ENCODE measurements at places on chromosomes 6 and 20.
A peak's percentile ranks its signal among the peaks of the same experiment; 100 is the strongest.

DNA sequence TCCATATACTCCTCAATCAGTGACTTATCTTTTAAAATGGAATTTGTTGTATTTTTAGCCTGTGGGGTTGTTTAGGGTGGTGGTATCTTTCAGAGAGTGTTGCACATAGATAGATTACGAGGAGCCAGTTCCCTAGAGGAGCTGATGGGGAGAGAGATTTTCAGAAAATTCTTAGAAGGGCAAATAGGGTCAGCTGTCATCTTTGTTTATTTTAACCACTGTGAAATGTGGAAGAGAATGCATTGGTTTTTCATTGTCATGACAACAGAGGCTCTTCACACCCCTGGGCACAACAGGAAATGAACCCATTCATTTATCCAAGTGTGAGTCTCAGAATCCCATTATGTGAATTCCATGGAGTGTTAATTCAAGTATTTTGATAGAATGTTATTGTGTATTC, 188.4 kb downstream of the JARID2 start:
- H3K27me3 ChIP-seq = no peaks in the 10 kb centered on the region
- no peak for DNase-seq
- H3K4me1 ChIP-seq = peaks cover 78% of the 10 kb centered on the region
- peak overlapping the region; percentile 57 for H3K27ac ChIP-seq
- H3K4me3 ChIP-seq = peak overlapping the region; percentile 29

- no peak for DNase-seq
- no peak overlapping the region for H3K27ac ChIP-seq
- H3K4me1 ChIP-seq = peaks cover 42% of the 10 kb centered on the region
- peaks cover 3% of the 10 kb centered on the region for H3K36me3 ChIP-seq
- H3K4me3 ChIP-seq = no peak overlapping the region
- H3K27me3 ChIP-seq = no peaks in the 10 kb centered on the region
Observed at GRCh38 chr6:37862992-37863391, 43.5 kb downstream of the ZFAND3 start.

GRCh38 chr6:25449774-25450173, 170.6 kb downstream of the CARMIL1 start:
- H3K36me3 ChIP-seq = no peaks in the 10 kb centered on the region
- H3K27ac ChIP-seq = no peak overlapping the region
- H3K4me3 ChIP-seq = no peak overlapping the region
- no peak for DNase-seq

GRCh38 chr6:157273756-157274470, 49.4 kb downstream of the TMEM242 start:
- H3K36me3 ChIP-seq = peaks cover 19% of the 10 kb centered on the region
- peak overlapping the region; percentile 95 for H3K4me3 ChIP-seq
- no peaks in the 10 kb centered on the region for H3K27me3 ChIP-seq
- peaks cover 6% of the 10 kb centered on the region for H3K4me1 ChIP-seq
- DNase-seq = peak; percentile 57

GRCh38 chr20:54980103-54980960, 504.9 kb downstream of the DOK5 start:
- H3K27ac ChIP-seq = no peak overlapping the region
- no peaks in the 10 kb centered on the region for H3K36me3 ChIP-seq
- no peaks in the 10 kb centered on the region for H3K27me3 ChIP-seq

GRCh38 chr6:53326372-53327016, 22.3 kb downstream of the ELOVL5 start:
- no peaks in the 10 kb centered on the region for H3K27me3 ChIP-seq
- peak overlapping the region; percentile 78 for H3K27ac ChIP-seq
- H3K4me3 ChIP-seq = no peak overlapping the region
- DNase-seq = no peak

DNA sequence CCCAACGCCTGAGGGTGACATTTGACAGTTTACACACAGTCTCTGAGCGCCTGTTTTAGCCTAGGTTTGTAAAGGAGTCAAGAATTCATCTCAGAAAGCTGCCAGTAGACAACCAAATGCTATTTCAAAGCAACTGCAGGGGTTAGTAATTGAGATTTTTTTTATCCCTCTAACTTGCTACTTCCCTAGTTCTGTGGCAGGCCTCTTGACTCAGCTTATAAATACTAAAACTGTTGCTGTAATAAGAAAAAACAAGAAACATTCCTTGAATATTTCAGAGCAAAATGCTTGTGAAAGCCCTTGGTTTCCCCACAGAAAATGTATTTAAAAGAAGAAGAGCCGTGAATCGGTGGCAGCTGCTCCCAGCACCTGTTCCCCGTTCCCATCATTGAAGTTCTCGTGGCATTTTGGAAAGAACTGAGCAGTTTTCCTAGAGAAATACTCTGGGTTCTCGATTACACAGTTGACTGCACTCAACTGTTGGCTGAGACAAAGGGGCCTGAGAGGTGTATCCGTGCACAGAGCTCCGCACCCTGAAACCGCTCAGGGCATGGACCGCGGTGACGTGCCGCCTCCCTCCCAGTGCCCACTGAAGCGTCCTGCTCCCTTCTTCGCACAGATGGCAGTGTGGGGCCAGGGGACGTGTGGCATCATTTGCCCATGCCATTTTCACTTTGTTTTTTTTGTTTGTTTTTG, 20.9 kb downstream of the DLL1 start:
- peaks cover 17% of the 10 kb centered on the region for H3K4me1 ChIP-seq
- H3K27ac ChIP-seq = no peak overlapping the region
- no peak overlapping the region for H3K4me3 ChIP-seq
- DNase-seq = no peak

DNA sequence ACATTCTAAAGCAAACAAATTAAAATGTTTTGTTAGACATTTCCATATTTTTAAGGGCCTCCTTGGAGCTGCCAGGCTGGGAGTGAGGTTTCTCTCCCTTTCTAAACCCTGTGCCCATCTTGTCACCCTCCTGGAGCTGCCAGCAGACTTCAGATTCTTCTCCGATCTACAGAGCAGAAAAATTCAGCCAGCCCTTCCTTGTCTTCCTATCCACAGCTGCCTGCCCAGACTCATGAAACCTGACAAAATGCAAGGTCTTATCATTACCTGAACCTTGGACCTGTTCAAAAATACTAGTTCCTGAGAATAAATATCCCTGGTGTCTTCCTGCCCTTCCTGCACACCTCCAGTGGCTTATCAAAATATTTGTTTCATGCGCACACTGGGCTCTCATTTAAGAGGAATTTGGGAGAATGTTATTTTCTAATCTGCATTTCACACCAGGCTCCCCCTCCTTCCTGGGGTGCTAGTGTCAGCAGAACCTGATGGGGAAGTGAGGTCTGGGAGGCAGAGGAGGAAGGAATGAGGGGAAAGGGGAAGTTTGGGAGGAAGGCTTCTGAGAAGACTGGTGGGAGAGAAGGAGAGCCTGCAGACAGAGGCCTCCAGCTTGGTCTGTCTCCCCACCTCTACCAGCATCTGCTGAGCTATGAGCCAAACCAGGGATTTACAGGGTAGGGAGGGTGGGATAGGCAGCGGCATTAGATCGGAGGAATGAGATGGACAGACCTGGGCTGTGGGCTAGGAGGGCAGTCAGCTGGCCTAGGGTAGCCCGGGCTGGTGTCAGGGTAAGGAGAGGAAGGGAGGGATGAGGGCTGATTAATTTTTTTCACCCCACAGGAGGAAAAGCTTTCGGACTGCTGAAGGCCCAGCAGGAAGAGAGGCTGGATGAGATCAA, at the start of gene AIF1:
Gene AIF1 (plus strand): TSS at position 551 of the 895 bp plus-strand sequence. CDS start 96 bp downstream, at position 647.
- peak within 1 kb of the TSS; percentile 1 for H3K4me3 ChIP-seq
- H3K27ac ChIP-seq = peak within 1 kb of the TSS; percentile 35
- H3K4me1 ChIP-seq = peaks cover 3% of the 10 kb centered on the region
- no peak for DNase-seq

GRCh38 chr6:49551866-49552129, 1.3 kb downstream of the C6orf141 start:
- H3K27me3 ChIP-seq = peaks cover 21% of the 10 kb centered on the region
- no peaks in the 10 kb centered on the region for H3K36me3 ChIP-seq
- no peak overlapping the region for H3K27ac ChIP-seq
- H3K4me3 ChIP-seq = peak overlapping the region; percentile 74
- DNase-seq = no peak
- peaks cover 17% of the 10 kb centered on the region for H3K4me1 ChIP-seq

DNA sequence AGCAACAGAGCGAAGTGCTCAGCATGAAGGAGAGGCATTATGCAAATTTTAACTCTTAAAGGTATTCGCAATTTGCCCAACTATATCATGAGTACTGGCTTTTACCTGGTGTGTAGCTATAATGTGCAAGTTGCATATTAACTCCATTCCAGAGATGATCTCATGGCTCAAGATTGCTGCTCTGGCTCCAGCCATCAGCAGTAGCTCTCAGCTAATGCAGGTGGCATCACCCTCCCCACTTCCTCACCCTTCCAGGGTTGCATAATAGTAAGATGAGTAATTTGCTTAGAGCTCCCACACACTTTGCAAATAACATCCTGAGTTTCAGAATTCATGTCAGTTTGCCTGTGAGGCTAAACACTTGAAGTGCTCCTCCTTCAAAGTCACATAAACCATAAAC, 15.9 kb upstream of the PCSK2 start:
- no peaks in the 10 kb centered on the region for H3K36me3 ChIP-seq
- no peak overlapping the region for H3K4me3 ChIP-seq
- H3K27ac ChIP-seq = no peak overlapping the region
- DNase-seq = no peak
- H3K4me1 ChIP-seq = no peaks in the 10 kb centered on the region

GRCh38 chr20:59253779-59254319, 46.6 kb upstream of the EDN3 start:
- DNase-seq = peak; percentile 21
- H3K27me3 ChIP-seq = no peaks in the 10 kb centered on the region
- H3K36me3 ChIP-seq = peaks cover 30% of the 10 kb centered on the region
- peak overlapping the region; percentile 90 for H3K27ac ChIP-seq
- H3K4me3 ChIP-seq = peak overlapping the region; percentile 72
- H3K4me1 ChIP-seq = peaks cover 46% of the 10 kb centered on the region

DNA sequence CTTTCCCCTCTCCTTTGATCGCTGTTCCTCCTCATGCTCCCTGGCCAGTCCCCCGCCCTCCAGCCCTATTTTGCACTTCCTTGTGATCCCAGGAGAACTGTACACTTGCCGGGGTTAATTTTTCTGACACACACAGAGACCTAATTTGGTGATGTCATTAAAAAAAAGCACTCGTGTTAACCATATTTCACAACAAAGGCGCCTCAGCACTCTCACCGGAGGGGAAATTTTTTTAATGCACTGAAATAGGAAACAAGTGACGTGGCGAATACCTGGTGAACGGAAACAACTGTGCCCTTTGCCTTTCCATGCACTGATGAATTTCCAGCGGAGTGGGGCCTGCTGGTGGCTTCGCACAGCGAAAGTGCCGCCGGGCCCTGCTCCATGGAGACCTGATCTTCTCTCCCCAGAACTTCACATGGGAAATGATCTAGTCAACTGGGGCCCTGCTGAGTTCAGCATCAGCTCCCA, 53.9 kb upstream of the TAGAP start:
- peak; percentile 60 for DNase-seq
- peak overlapping the region; percentile 65 for H3K4me3 ChIP-seq
- no peaks in the 10 kb centered on the region for H3K27me3 ChIP-seq
- peak overlapping the region; percentile 92 for H3K27ac ChIP-seq

DNA sequence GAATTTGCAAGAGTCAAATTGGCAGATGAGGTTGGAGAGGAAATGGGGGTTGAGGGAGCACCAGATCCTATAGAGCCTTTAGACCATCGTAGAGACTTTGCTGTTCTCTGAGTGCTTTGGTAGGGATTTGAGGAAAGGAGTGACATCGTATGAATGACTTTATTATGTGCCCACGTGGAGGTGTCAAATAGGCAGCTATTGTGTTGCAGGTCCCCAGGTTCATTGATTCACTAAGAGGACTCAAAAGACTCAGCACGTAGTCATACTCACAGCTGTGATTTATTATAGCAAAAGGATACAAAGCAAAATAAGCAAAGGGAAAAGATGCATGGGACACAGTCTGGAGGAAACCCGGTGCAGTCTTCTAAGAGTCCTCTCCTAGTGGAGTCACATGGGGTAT, 2.2 kb downstream of the MTRES1 start:
- peak overlapping the region; percentile 92 for H3K4me3 ChIP-seq
- peak overlapping the region; percentile 95 for H3K27ac ChIP-seq
- H3K36me3 ChIP-seq = peaks cover 14% of the 10 kb centered on the region
- H3K27me3 ChIP-seq = no peaks in the 10 kb centered on the region
- peaks cover 36% of the 10 kb centered on the region for H3K4me1 ChIP-seq

DNA sequence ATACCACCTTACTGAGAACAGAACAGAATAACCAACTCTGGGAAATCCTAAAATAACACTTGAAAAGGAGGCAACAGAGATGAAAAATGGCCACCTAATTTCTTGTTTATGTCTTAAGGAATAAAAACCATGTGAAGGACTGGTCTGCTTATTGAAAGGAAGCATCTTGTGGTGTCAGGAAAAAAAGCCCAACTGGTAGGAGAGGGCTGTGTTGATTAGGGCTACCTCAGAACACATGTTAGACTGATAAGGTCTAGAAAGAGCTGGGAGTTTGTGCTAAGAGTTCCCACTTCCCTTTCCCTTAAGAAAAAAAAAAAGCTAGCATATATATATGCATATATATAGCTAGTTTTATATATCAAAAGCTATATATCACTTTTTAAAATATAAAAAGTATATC, 425.3 kb upstream of the BTBD3 start:
- no peaks in the 10 kb centered on the region for H3K36me3 ChIP-seq
- no peak overlapping the region for H3K4me3 ChIP-seq
- no peak overlapping the region for H3K27ac ChIP-seq
- H3K4me1 ChIP-seq = no peaks in the 10 kb centered on the region

DNA sequence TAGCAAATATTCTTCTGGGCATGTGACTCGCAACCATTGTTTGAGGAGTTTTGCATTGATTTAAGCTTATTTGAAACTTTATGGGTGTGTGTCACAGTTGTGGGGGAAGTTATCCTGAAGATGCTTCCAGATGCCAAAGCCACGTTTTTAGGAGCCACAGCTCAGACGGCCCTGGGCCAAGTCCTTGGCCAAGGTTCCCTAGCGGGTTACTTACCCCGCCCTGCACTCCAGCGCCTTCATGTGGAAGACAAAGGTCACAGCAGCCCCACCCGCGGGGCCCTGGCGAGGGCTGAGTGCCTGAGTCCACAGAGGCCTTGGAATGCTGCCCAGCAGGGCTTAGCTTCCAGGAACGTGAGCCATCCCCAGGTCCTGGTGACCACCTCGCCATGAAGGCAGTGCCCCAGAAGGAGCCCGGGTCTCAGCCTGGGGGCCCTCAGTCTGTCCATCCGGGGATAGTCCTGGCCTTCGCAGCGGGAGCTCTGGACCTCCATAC, 308.3 kb downstream of the CDH4 start:
- no peak for DNase-seq
- no peaks in the 10 kb centered on the region for H3K4me1 ChIP-seq
- no peak overlapping the region for H3K27ac ChIP-seq
- no peaks in the 10 kb centered on the region for H3K27me3 ChIP-seq
- no peaks in the 10 kb centered on the region for H3K36me3 ChIP-seq

GRCh38 chr6:13872681-13873080, 52.1 kb upstream of the RNF182 start:
- no peak for DNase-seq
- no peak overlapping the region for H3K27ac ChIP-seq
